ENCODE measurements at places on chromosomes 5 and 9.

DNA sequence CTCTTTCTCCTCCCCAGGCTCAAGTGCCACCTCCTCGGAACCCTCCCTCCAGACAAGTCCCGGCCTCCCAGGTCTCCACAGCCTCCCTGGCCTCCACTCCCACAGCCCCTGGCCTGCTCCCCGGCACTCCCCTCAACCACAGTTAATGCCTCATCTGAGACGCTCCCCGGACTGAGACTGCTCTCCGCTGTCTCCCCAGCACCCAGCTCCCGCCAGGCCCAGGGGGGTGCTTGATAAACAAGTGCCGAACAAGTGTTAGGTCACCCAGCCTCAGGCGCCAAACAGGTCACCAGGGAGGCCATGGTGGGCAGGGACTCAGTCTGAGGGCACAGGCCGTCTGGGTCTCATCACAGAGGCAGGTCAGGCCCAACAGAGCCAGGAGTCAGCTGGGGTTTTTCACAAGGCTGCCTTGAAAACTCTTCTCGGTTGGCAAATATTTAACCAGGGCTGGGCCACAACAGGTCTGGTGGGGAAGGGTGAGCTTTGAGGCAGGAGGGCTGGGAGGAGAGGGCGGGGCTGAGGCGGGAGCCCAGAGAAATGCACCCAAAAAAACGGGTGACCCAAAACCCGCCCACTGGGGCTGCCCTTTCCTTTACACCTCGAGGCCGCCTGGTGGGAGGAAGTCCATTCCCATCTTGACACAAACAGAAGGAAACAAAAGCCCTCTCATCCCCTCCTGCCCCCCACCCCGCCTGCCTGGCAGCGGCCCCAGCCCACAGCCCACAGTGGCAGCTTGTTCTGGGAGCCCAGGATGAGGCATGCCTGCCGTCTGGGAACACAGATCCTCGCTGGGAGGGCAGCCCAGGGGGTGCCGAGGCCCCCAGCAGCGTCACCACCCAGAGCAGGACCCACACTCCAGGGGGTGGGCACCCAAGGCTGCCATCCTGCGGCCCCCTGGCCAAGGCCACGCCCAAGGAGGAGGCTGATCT, 66.6 kb upstream of the STXBP1 start:
- DNase-seq: peak; percentile 81

DNA sequence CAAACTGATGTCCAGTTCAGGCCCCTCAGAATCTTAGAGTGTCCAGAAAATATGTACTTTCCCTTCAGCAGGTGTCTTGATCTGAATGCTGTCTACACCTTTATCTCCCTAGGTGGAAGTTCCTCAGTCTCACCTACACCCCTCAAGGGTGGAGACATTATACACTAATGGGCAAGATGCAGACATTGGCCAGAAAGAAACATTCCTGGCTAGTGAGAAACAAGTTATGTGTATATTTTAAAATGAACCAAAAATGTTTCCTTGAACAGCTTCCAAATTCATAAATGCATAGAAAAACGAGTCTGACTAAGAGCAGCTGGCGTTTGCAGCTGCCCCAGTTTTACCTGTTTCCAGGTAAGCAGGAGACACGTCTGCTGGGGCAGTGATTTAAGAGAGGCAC, 140.5 kb upstream of the IRX4 start:
- no peak for DNase-seq

DNA sequence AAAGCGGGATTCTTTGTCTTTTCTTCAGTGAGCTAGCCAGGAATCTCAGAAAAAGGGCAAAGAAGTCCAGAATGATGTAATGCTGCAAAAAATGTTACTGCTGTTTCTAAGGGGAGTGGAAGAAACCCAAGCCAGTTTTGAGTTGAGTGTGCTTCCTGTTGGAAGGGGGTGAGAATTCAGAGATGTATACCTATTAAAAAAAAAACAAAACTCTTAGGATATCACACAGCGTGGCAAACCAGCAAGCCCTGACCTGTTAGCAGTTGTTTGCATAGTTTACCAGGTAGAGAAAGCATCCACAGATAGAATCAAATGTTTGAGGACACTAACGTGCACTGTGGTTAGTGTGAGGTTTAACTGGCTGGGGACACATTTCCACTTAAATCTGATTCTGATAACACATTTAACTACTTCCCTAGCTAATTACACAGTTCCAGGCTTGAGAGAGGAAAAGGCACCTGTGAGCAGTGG, 11.4 kb downstream of the BASP1 start:
- no peak for DNase-seq

DNA sequence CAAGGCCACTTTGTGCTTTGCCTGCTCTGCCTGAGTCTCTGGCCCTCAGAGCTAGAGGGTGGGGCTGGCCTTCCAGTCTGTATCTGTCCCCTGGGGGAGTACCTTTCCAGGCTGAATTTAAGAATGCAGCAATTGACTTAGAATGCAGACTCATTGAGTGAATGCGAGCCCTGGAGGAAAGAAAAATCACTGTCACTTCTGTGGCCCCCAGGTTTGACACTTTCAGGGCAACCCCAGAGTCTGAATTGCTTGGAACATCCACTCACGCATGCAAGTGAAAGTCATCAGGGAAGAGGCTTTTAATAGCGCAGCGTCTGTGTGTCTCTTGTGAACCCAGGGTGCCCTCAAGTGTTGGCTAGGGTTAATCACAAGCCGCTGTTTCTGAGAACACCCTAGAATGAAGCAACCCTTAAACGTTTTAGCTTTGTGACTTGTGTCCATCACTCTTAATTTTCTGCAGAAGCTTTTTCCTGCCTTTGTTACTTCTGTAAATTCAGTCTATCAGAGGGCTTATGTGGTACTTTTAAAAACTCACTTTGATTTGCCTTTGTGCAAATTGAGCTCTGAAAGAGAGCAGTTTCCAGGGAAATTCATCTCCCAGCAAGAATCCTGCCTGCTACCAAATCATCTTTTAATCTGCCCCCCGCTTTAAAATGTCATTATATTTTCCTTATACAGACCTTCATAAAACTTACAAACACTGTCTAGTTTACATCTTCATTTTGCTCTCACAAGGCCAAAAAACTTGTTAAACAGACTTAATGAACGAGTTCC, 146.8 kb upstream of the IQGAP2 start:
- peak; percentile 64 for DNase-seq

DNA sequence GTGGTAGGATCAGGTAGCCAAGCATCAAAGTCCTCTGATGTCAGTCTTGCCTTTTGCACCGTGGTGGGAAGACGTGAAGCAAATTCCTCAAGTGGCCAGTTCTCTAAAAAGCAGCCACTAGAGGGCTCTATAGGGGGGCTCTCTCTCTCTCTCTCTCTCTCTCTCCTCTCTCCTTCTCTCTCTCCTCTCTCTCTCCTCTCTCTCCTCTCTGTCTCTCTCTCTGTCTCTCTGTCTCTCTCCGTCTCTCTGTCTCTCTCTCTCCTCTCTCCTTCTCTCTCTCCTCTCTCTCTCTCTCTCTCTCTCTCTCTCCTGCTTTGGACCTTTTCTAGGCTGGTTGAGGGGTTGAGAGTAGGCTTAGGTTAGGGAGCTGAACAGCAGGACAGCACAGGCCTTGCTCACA, 13.9 kb upstream of the OSMR start:
- DNase-seq: no peak

- no peak for DNase-seq
These were observed 376.6 kb upstream of the TUSC1 start for GRCh38 chr9:26054600-26055520.

DNA sequence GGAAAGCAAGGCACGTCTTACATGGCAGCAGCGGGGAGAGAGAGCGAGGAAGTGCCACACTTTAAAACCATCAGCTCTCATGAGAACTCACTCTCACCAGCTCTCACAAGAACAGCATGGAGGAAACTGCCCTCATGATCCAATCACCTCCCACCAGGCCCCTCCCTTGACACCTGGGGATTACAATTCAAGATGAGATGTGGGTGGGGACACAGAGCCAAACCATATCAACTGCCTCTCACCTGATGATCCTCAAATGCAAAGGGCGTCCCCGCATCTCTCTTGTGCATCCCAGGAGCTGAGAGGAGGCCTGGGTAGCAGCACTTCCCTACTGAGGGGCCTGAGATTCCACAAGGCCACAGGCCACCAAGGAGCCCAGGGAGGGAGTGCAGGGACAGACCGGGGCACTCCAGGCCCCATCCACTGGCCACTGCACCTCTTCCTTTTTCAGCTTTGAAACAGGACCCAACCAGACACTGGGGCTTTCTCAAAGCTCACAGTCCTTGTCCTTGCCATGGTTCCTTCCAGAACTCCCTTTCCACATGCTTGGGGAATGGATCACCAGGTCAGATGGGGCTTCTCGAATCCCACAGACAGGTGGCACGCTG, 54.5 kb upstream of the IL17B start:
- DNase-seq: no peak

DNA sequence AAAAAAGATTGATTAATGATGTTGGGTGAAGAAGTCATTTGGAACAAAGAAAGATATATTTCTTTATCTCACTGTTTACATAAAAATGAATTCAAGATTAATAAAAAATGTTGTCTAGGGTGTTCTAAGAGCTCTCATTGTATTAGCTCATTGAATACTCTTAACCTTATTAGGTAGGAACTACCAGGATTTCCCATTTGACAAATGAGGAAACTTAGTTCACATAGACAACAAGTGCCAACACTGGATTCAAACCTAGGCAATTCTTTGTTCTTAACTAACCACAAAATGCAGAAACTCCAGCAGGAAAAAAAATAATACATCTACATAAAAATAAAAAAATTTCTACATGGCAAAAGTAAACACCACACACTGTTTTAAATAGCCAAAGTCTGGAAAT, 175.8 kb downstream of the RAPGEF6 start:
- DNase-seq: no peak

- DNase-seq: no peak
These were observed 266.3 kb downstream of the PSAT1 start for GRCh38 chr9:78563269-78563668.

GRCh38 chr5:11072568-11072967, 311.5 kb upstream of the DAP start:
- no peak for DNase-seq

GRCh38 chr5:131285703-131286399, 22.0 kb downstream of the CDC42SE2 start:
- no peak for DNase-seq

DNA sequence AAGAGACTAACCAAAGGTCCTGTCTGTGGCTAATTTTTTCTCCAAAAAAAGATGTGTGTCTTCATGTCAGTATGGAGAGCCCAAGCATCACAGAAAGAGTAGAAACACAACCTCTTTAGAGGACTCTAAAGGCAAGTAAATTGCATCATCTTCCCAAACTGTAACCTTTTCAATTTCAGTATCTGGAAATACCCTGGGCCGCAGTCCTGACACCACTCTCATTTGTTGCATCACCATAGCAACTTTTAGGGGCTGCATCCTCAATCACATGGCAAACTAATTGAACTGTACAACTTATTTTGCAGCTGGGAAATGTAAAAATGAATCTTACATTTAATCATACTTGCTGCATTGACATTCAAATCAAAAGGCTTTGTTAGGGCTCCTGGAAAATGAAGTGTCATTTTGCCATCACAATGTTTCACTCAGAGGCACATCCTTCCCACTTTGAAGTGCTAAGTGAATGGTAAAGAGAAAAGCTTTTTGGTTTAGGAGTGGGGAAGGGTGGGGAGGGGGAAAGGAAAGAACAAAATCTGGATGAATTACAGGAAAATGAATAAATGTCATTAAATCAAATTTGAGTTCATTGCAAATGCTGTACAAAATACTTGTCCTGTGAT, 60.6 kb upstream of the GRIA1 start:
- no peak for DNase-seq

GRCh38 chr9:89536145-89536574, 38.2 kb upstream of the SEMA4D start:
- DNase-seq: no peak

DNA sequence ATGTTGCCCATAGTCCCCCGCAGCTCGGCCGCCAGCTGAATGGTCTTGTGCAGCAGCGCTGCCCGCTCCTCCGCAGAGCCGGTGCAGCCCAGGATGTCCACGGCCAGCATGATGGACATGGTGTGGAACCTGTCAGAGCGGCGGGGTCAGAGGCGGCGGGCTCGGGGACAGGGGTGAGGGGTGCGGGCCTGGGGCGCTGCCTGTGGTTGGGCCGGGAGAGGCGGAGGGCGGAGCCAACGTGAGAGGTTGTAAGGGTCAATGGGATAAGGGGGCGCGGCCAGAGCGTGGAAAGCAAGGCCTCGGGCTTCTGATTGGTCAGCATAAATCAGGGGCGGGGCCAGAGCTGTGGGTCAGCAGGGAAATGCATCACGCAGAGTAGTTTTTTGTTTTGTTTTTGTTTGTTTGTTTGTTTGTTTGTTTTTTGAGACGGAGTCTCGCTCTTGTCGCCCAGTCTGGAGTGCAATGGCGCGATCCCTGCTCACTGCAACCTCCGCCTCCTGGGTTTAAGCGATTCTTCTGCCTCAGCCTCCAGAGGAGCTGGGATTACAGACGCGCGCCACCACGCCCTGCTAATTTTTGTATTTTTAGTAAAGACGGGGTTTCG, 6.8 kb upstream of the TOR2A start:
- no peak for DNase-seq

DNA sequence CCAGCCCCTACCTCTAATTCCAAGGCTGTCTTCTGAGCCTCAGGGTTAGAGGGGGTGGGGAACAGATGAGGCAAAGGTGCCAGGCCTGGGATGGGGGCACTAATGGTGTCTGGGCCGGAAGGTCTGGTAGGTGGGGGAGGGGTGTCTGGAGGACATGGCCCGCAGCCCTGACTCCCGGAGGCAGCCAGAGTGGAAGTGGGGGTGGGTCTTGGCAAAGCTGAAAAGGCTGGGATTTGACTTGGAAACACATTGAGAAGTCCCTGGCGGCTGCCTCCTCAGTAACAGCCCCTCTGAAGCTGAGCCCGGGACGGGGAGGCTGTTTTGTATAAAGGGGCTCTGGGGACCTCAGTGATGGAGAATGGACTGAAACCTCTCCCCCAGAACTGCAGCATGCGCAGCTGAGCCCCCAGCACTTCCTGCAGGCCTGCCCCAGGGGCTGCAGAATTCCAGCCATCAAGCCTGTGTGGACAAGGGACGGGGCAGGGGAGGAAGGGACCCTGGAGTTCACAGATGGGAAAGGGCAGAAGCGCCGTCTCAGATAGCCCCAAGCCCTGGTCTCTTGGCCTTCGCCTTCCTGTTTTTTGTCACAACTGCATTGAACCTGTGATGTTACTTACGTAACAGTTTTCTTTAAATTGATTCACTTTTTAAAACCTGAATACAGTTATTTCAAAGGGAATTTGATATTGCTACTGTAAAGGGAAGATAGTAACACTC, 49.3 kb upstream of the SYNPO start:
- DNase-seq: peak; percentile 87

DNA sequence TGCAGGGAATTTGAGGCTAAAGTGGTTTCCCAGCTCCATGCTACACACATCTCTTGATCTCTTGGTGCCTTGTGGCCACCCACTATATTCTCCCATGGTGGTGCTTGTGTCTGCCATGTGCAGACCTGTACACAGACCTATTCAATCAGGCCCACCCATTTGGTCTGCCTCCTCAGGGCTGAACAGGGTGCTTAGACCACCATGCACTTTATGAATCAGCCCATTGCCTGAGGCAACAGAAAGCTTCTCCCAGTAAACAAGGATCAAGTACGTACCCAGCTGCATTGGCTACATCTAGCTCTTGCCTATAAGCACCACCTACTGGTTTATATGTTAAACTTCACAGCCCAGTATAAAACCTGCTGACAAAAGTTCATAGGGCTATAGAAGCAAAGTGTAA, 664.3 kb upstream of the EDIL3 start:
- no peak for DNase-seq

GRCh38 chr5:9951865-9952516, 297.7 kb downstream of the ATPSCKMT start:
- DNase-seq: no peak

Data from left hindlimb (tissue), 1 donor.